ENCODE measurements at places on chromosomes 7 and 10. TPM values are rescaled to one million over a fixed set of nuclear protein-coding genes. Genes with fewer than 3 reads are reported as not detected.
A peak's percentile ranks its signal among the peaks of the same experiment; 100 is the strongest.

Gene ZNF789
- total RNA-seq = 14.8 TPM

Gene HTR7
- total RNA-seq = 0.38 TPM

GRCh38 chr7:135856356-135857144, 107.9 kb upstream of the FAM180A start:
- no peak for DNase-seq

Gene ADRA2A
- total RNA-seq = 7.8 TPM

DNA sequence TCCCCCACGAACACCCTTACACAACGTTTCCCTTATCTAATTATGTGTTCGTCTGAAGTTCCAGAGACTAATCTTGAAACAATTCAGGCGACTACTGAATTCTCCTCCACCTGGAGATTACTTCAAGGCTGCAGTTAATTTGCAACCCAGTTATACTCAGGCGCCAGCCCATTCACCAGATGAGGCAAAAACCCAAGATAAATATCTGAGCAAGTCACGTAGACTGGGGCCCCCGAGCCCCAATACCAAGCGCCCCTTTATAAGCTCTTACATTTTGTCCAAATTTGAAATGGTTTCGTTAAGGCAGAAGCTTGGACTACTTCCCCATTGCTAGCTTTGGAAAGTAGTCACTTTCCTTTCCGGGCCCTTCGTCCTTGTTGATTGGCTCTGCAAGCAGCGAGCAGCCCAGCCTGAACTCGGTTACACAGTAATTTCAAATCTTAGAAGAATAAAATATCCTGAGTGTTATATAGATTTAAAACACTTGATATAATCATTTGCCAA, 1.2 kb downstream of the TPK1 start:
- DNase-seq = no peak

- no peak for DNase-seq
Measured at GRCh38 chr10:3415038-3415736, 242.6 kb upstream of the PITRM1 start.

- DNase-seq = no peak
Measured at GRCh38 chr10:19480353-19480752, 335.9 kb upstream of the PLXDC2 start.

DNA sequence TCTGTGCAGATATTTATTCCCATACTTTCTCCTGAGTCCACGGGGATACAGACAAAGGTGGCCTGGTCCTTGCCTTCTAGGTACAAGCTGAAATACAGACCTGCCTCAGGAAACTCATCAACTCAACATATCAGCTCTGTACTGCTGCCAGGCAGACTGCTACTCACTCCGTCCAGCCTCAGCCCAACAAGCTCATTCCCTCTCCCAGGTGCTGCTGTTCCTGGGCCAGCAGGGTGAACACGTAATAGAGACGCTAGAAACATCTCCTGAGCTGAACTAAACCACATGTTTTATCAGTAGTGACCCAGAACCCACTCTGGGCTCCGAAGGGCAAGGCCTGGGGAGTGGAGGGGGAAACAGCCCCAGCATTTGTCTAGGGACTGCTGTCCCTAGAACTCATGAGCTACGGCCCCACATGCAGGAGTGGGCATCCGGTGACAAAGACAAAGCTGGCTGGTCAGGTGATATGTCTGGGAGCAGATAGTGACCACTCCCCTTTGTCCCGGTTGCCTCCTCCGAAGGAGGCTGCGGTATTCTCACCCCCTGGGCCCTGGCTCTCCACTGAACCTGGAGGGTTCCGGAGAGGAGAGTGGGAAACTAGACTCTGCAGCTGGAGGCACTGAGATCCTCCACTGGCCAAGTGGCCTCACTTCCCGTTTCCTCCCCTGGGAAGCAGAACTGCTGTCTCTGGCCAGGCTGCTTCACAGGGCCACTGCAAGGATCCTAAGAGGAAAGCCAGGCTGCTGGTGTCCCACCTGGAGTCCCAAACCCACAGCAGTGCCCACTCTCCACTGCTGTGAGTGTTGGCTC, 116.1 kb downstream of the FAM53B start:
- peak; percentile 45 for DNase-seq

DNA sequence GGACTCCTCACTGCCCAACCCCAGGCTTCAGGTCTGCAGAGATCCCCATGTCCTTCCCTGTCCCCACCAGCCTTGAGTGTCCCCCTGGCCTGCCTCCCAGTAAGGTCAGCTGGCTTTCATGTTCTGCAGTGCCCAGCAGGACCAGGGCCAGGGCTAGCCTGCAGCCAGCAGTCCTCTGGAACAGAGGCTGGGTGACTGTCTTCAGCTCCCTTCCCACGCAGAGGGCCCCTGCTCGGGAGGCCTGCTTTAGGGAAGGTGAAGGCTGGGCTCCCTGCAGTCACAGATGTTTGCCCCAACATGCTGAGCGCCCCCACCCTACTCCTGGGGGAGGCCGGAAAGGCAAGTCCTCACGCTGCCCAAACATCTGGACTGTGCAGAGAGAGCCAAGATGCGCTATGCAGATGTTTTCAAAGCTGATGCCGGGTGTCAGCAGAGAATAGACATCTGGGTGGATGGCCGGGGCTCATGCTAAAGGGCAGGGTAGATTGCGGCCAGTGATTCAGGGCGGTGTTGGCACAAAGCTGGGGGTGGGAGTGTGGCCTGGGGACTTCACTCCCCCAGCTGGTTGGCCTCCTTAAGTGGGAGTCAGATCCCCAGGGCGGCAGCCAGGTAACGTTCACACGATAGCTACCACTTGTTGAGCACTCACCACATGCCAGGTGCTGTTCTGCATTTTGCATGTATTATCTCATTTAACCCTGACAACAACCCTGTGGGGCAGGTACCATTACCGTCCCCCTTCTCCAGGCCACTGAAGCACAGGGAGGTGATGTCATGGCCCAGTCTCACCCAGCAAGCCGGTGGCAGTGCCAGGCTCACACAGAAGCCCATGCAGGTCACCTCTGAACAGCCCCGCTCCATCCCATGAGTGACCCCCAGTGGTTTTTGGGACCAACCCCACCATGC, 71.2 kb upstream of the COL13A1 start:
- DNase-seq = no peak

DNA sequence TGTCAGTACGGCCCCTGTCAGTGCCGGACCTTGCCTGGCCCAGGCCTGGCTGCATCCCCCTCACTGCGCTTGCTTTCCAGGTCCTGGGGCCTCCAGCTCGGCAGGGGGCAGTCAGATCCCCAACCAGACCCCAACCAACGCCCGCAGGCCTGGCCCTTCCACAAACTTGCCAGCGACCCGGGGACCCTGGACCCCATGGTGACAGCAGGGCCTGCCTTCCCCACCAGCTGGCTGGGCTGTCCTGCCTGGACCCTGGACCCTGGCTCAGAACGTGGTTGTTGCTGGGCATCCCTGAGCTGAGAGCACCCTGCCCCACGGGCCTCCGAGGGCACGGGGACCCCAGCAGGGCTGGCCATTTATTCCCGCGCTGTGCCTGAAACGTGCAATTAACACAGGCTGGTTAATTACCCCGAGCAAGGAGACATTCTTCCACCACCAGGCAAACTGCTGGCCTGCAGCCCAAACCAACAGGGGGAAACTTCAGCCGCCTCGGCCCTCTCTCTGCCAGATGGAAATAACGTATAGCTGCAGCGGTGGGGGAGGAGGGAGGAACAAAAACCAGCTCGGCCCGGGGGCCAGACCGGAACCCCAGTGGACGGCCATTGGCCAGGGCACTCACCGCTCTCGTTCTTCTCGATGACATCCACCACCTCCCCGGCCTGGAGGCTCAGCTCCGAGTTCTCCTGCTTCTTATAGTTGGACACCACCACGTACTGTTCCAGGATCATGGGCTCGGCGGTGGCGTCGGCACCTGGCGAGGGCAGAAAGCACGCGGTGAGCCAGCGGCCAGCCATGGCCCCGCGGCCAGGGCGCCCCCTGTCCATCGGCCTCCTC, 167.1 kb downstream of the NEURL1 start:
- DNase-seq = peak; percentile 77

DNA sequence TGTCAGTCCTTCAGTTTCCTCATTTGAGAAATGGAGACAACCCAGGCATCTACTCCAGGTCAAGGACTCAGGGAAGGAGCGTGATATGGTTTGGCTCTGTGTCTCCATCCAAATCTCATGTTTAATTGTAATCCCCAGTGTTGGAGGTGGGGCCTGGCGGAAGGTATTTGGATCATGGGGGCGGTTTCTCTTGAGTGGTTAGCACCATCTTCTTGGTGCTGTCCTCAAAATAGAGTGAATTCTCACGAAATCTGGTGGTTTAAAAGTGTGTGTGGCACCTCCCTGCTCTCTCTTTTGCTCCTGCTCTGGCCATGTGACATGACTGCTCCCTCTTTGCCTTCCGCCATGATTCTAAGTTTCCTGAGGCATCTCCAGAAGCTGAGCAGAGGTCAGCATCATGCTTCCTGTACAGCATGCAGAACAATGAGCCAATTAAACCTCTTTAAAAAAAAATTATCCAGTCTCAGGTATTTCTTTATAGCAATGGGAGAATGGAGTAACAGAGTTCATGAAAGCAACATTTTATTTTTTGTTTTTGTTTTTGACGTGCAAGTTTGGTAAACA, 30.0 kb downstream of the ARHGAP22 start:
- no peak for DNase-seq

GRCh38 chr7:35253710-35254495, at the start of gene TBX20:
Gene TBX20, minus strand, starts transcription at chr7:35254100. Its CDS starts 480 bp downstream, at chr7:35253620.
- DNase-seq = peak; percentile 65

GRCh38 chr10:60187691-60188090, 202.0 kb downstream of the ANK3 start:
- no peak for DNase-seq

DNA sequence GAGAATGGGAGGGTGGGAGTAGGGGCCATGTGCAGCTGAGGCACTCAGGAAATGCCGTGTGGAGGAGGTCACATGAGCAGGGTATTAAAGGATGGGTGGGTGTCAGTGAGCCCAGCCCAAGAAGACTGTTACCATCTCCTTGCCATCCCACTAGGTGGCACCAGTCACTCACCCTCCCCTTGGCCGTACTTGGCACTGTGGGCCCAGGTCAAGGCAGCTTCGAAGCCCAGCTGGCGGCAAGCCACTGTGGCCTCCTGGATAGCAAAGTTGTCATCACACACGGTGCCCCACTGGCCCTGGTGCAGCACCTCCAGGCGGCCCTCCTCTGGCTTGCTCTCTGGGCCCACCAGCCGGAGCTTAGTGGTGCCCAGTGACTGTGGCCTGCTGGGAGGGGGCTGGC, 5.4 kb downstream of the LOXL4 start:
- DNase-seq = no peak

GRCh38 chr10:72218325-72218724, 2.2 kb upstream of the ASCC1 start:
- no peak for DNase-seq

DNA sequence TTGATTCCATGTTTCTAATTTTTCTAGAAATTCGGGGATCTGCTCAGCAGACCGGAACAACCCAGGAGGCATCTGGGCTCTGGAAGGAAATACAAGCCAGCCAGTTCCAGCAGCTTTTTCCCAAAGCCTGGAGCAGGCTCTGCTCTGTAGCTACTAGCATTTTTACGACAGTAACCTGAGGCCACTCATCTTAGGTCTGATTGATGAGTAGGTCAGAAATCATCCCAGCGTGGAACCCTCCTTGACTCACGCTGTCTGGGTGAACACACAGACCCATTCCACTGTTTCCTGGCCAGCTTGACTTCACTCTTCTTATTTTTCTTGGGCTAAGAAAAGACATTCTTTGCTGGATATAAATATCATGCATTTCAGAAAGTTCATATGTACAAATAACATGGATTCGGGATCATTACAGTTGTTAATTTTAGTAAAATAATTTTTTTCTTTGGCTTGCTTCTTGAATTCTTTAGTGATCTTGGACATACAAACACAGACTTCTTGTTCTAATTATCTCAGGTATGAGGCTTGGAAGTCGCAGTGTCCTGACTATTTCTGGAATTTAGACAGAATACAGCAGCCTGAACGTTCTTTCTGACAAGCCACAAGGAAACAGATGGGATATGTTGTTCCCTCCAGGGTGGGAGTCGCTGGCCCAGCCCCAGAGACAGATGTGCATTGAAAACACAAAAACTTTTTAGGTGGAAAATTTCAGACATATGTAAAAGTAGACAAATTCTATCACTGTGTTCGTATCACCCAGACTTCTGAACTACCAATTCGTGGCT, 54.6 kb upstream of the PITRM1 start:
- peak; percentile 84 for DNase-seq

Gene DEPP1
- total RNA-seq = 146 TPM

DNA sequence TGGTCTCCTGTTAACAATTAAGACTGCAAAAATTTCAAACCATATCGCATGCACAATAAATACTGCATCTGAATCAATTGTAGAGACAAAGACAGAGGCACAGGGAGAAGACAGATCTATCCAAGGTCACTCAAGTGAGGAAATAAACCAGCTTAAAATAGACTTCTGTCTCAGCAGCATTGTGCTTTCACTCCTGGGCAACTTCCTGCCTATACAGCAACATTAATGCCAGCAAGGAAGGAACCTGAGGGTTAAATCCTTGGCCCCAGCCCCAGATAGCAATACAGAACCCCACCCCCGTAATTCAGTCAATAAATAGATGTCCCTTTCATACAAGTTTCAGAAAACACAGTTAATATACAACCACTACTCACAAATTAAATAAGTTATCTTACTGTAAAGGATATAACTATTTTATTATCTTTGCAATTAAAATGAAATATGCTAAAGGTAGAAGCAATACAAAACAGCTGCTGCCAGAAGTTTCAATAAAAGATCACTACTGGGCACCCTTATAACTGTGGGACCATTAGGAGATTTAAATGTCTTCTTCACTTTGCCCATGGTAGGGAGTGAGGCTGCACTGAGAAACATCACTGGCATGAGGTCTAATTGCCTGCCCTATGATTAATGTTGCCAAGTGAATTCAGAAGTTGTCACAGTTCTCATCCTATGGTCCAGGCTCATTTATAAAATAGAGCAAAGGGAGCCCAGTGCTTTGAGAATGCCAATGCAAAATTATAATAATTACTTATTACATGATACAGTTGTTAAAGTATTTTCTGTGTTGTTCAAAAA, 49.4 kb downstream of the CAV1 start:
- DNase-seq = no peak

- DNase-seq = no peak
Measured at GRCh38 chr7:155217634-155218033, 80.0 kb upstream of the INSIG1 start.

GRCh38 chr7:89908736-89909135, 245.5 kb upstream of the STEAP1 start:
- no peak for DNase-seq

GRCh38 chr7:69981646-69982045, 383.4 kb downstream of the AUTS2 start:
- no peak for DNase-seq

Gene PAPSS2
- 84.2 TPM for total RNA-seq

- no peak for DNase-seq
Measured at GRCh38 chr10:80770239-80770638, 232.5 kb downstream of the SH2D4B start.

GRCh38 chr10:81414038-81414437, 461.0 kb upstream of the NRG3 start:
- no peak for DNase-seq

DNA sequence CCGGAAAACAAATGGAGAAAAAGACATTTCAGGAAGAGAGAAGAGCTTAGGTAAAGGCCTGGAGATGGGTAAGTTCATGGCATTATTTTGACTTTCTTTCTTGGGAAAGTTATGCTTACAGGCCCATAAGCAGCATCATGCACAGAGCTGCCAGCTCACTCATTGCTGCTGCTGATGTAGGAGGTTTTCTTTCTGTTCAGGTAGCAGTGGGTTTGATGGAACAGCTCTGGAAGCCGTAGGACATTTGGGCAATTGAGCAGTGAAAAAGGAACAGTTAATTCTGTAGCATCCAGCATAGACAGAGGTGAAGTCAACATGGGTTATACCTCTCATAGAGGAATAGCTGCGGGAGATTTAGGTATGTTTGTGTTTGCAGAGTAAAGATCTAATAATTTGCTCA, 3.3 kb downstream of the CHN2 start:
- DNase-seq = no peak

Gene SPAM1
- total RNA-seq = not detected

GRCh38 chr10:89861584-89862301, 160.4 kb downstream of the KIF20B start:
- DNase-seq = no peak

Measured in kidney (tissue), 22 donors.